ENCODE measurements at places on chromosomes 4 and X.
A peak's percentile ranks its signal among the peaks of the same experiment; 100 is the strongest.

DNA sequence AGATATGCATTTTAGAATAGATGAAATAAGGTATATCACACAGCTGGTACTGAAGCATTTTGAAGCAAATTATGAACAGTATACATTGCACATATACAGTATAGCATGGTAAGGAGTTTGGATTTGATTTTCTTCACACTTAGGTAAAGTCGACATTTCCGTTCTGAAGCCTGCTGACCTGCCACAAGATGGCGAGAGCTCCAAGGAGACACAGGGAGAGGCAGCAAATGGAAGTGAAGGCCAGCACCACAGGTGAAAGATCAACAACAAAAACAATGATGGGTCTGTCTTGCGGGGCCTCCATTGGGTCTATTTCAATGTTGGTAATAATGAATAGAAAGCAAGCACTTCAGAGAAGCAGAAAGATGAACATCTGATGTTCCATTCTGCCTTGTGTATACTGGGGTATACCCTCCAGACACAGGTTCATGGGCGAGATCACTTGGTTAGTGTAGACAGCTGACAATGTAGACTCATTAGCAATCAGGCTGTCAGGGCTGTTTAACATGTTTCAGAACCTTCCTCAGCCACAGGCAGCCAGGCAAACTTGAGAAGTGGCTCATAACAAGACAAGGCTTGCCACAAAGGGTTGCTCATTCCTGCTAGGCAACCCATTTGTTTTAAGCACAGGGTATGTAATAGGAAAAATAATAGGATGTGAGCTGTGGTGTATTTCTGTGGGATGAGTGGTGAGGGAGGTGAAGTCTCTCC, 21.4 kb upstream of the NOX1 start:
- DNase-seq, result peak; percentile 58

GRCh38 chrX:19990151-19990555, 708 bp downstream of the BCLAF3 start:
- peak; percentile 27 for DNase-seq

- DNase-seq, result peak; percentile 48
Observed at GRCh38 chr4:172975651-172976229, 192.9 kb upstream of the GALNT7 start.

DNA sequence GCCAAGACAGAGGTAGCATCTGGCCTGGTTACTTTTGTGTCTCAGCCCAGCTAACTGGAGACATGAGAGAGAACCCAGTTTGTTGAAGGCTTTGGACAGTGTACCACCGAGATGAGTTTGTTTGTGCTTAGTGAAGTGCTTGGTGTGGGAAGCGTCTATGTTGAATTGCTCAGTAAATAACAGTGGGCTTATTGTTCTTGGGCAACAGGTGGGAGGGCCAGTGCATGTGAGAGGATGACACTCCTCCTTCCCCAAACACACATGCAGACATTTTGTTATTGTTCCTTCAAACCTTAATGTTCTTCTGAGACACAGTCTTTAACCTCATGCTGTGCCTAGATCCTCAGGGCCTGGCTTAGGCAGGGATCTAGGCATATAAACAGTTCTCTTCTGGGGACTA, 39.7 kb downstream of the MSN start:
- DNase-seq, result no peak

GRCh38 chr4:858831-859451, 33.0 kb upstream of the CPLX1 start:
- no peak for DNase-seq

DNA sequence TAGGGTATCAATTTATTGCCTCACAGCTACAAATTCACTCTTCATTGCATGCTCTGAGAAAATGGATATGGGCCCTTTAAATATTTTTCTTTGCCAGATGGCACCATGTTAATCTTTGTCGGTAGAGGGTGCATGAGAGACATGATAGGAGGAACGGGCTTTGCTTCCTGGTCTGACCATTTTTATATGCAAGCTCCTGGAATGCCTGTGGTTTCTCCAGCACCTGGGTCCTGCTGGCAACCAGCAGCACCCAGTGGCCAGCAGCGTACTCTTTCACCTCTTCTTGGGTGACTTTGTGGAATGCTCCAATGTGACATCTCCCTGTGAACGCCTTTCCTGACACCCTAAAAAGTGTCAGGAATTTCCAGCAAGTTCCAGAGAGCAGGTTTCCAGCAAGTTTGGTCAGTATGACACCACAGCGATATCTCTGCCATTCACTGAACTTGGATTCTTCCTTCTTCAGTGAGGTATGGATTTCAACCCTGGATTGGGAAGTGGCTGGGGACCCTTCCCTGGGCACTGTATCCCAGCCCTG, 140.3 kb upstream of the PGRMC2 start:
- peak; percentile 77 for DNase-seq

GRCh38 chr4:105659190-105659589, 49.3 kb downstream of the INTS12 start:
- no peak for DNase-seq
